ENCODE measurements at places on chromosomes 6 and 20.

DNA sequence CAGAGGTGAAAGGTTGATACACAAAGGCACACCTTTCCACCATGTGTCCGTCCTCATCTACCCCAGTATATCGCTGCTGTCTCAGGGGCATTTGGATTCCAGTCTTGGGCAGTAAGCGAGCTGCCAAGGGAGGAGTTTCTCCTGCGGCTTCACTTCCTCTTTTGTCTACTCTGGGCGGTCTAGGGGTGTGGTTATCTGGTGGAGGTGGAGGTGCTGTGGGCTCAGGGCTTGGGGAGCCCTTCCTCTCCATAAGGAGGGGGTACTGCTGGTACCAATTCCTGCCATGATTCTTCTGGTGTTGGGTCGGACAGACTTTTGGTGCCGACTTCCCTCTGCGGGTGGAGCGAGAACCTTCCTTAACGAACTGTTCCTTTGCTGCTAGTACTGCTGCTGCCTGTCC is 31.9 kb upstream of the FABP7 start:
- DNase-seq: peak; percentile 20

DNA sequence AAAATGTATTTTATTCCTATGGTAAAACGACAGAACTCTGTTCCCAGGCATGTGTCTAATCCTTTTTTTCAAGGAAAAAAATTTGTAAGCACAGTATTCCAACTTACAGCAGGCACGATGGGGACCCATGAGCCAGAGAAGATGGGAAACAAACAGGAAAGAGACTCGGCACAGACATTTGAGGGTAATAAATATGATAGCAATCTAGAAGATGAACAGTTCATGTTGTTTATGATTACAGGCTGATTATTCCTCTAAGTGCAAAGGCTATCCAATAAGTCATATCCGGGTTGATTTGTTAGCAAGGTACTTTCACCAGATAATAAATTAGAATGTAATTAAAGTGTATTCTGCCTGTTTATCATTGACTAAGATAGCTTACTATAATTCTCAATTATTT is 43.2 kb downstream of the PDSS2 start:
- no peak for DNase-seq

GRCh38 chr6:41780551-41781365 is at the start of gene PRICKLE4:
Gene PRICKLE4 (plus strand): TSS chr6:41780782. CDS start chr6:41783474, 2,692 bp downstream.
- no peak for DNase-seq

- DNase-seq: no peak
These were observed 64.6 kb upstream of the PIM1 start for GRCh38 chr6:37105148-37106050.

- DNase-seq: no peak
These were observed 80.6 kb downstream of the F13A1 start for GRCh38 chr6:6239598-6240581.

GRCh38 chr6:121885399-121886152 is 450.1 kb downstream of the GJA1 start:
- no peak for DNase-seq

- DNase-seq: no peak
These were observed 233.2 kb downstream of the ARHGAP18 start for GRCh38 chr6:129476810-129477209.

DNA sequence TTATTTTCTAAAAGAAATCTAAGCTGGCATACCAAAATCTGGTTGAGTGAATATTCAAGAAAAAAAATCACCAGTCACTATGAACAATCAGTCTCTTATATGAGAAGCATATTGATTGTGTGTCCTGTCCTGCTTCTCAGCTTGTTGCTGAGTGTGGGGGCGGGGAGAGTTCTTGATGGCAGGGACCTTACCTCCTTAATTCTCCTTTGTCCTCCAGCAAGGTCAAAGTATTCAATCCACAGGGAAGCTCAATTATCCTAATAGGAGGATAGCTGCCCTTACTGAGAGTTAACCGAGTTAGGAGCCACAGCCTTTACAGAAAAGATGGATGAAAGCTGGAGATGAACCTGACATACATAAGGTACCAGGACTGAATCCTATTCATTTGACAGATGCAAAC is 154.0 kb downstream of the LY86 start:
- DNase-seq: no peak

DNA sequence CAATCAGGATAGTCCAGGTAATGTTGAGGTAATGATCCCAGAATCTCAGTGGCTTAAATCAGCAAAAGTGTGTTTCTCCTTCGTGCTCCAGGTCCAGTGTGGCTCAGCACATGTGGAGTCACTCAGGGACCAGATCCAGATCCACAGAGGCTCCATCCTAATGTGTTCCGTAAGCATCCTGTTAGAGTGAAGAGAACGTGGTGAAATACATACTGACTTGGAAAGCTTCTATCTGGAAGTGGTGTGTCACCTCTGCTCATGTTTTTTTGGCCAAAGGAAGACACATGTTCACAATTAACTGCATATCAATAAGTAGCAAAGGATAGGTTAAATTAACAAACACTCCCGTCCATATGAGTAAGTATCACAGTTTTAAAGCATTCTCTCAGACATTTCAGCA is 26.8 kb upstream of the PREP start:
- no peak for DNase-seq

- DNase-seq: no peak
These were observed 377.0 kb downstream of the BMP2 start for GRCh38 chr20:7144464-7144863.

GRCh38 chr6:109628158-109629000 is 62.6 kb downstream of the AK9 start:
- no peak for DNase-seq

DNA sequence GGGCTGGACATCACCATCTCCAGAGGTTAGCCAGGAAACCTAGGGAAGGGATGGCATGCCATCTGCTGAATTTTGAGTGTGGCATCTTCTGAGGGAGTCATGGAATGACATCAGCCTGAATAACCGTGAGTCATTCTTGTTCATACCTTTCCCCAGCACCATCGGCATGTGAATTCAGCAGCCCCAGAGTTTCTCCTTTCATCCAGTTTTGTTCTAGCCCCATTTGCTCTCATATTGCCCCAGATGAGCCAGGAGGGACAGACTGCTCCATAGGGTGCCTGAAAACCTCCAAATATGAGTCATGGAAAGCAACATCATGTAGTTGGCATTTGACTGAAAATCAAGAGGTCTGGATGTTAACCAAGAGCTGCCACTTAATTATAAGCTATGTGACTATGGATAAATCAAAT is 219.2 kb upstream of the SGK1 start:
- DNase-seq: no peak

- no peak for DNase-seq
These were observed 65.3 kb upstream of the KCNK16 start for GRCh38 chr6:39387785-39388184.
